Activated CD8-positive, alpha-beta memory T cell treated with anti-CD3 and anti-CD28 coated beads for 1 hour (primary cell): ENCODE measurements at places on chromosomes 1 and 21.

DNA sequence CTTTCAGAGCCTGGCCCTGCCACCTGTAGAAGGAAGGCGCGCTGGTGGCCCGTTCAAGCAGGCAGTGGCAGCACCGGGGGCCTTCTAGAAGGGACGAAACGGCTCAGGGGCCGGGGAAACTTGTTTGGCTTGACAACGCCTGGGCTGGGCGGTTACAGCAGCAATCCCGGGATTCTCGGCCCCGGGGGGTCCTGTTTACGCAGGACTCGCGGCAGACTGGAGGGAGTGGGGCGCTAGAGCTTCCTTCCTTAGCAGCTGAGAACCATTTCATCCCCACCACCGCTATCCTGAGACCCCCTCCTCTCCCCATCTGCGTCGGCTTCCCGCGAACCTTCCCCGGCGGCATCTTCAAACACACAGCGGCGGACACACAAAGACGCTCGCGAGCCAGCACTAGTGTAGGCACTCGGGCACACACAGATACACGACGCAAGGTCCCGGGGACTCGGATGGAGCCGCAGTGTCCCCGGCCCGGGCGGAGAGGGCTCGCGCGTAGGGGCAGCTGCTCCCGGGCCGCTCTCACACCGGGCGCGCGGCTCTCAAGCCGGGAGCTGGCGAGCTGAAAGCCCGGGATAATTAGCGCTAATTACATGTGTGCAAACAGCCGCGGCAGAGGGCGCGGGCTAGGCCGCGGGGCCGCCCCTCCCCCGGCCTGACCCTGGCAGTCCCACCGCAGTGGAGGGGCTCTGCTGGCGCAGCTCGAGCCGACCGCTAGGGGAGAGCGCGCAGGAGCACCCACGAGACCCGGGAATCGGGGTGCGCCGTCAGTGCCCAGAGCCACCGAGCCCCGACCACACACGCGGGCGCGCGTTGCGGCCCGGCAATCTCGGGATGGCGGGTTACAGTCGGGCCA lies 271.4 kb downstream of the FOXD2 start:
- no peak for DNase-seq

DNA sequence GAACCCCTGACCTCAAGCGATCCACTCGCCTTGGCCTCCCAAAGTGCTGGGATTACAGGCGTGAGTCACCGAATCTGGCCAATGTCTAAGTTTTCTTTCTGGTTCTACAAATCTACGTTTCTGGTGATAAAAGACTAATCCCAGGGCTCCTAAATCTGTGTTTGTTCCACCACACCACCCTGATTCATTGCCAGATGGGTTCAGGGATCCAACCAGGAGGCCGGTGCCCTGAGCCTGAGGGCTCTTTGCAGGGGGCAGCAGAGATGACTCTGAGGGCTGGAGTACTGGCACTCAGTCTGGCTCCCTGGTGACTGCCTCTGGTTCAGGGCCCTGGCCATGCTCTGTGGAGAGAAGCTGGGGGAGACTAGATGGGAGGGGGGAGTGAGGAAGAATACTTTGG lies 10.5 kb upstream of the OPRD1 start:
- DNase-seq = no peak

DNA sequence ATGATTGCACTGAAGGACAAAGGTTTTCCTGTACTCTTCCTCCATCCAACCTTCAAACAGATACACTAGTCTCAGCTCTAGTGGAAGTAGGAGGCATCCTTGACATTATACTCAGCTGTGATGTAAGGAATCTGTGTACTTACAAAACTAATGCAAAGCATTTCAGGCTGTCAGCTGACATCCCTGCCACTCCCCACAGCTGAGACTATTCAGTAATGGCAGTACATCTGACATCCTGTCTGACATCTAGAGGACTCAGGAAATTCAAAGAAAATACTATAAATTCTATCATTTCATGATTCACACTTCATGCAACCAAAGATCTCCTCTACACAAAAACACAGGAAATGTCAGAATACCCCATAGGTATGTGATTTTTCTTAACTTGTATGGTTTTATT lies 325.8 kb downstream of the SMYD3 start:
- DNase-seq = no peak

GRCh38 chr1:244801246-244801645 lies 34.2 kb upstream of the COX20 start:
- DNase-seq = peak; percentile 12

- no peak for DNase-seq
Measured at GRCh38 chr1:109620401-109620791, 759 bp downstream of the AMPD2 start.

DNA sequence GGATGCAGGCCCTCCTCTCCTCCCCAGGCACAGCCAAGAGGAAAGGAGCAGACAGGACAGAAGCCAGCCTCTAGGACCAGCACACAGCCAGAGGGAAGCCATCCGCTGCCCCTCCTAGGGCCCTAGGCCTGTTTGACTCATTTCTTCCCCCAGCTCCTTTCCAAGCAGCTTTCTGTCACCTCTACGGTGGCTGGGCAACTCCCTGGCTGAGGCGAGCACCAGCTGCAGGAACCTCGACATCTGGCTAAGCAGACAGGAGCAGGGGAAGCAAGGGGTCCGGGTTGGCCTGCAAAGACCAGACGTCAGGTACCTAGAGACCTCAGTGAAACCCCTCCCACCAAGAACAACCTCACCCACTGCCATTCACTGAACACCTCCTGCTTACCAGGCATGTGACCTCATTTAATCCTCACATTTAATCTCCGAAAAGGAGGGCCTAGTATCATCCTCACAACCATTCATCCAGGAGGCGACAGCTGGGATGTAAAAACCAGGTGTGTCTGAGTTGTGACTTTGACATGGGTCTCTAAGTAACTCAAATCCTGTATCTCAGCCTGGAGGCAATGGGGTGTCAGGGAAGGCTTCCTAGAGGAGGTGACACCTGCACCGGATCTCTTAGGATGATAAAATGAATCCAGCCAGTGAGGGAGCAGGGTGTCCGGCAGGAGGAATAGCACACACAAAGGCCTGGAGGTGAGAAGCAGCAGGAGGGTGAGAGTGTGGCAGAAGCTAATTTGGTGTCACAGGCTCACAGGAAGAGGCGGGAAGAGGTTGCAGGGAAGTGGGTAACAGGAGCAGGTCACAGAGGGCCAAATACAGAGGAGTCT lies 5.9 kb downstream of the LRP8 start:
- no peak for DNase-seq

DNA sequence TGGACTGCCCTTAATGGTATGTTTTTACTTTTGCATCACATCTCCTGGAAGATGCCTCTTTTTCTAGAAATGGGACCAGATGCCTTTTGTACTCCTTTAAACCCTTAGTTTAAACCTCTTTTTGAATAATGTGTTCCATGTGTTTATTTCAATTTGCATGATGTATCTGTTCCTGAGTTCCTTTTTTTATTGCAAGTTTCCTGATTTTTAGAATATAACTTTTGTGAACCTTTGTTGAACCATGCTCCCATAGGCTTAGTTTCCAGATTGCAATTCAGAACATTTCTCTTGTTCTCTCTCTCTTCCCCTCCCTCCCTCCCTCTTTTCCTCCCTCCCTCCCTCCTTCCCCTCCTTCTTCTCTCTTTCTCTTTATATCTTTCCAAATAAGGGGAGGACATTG lies 81.9 kb downstream of the RGL1 start:
- no peak for DNase-seq

DNA sequence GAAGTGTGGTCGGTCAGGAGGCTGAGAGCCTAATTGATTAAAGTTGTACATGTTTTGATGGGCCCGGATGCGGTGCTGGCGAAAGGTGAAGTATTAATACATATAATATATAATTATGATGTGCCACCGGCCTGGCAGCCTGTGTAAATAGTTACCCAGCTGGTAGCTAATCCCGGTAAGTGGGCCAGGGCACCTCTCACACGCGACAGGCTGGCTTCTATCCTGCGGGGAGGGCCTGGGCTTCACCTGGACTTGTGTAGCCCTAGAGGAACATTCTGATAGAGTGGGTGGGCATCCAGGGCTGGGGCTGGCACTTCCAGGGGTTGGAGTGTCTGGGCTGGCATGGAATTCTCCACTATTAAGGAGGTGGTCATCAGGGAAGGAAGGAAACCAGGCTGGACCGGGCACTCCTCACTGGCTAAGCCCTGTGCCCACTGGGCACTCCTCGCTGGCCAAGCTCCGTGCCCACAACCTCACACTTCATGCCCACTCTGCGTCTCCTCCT lies 48.3 kb downstream of the IGSF21 start:
- no peak for DNase-seq

DNA sequence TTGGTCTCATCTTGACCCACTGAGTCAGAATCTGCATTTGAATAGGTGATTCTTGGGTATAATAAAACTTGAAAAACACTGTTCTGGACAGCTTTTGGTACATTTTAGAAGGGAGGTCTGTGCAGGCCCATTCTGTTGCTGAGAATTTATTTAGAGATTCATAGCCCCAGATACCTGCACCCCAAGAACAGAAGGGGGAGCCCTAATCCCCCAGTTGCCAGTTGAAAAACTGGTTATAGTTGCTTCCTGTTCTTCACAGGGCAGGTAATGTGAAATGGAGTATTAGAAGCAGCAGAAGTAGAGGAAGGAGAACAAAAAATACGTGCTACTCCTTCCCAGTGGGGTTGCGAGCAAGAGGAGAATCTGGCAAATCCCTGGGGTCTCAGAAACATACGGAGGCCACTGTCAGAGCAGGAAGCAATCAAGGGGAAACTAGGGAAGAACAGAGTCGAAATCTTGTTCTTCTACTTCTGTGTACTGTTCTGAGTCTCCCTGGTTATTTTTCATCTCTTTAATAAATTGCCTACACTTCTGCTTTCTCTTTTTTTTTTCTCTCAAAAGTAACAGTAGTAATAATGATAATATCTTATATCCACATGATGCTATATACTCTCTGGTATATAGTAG lies 4.6 kb upstream of the CLCA2 start:
- DNase-seq = no peak

- no peak for DNase-seq
Measured at GRCh38 chr1:88221411-88221810, 462.7 kb upstream of the PKN2 start.

DNA sequence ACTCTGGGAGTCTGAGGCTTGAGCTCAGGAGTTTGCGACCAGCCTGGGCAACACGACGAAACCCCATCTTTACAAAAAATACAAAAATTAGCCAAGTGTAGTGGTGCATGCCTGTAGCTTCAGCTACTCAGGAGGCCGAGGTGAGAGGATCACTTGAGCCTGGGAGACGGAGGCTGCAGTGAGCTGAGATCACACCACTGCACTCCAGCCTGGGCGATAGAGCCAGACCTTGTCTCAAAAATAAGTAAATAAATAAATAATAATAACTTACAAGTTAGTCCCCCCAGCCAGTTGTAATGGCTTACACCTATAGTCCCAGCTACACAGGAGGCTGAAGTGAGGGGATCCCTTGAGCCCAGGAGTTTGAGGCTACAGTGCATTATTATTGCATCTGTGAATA lies 21.7 kb upstream of the BTG2 start:
- DNase-seq = no peak

DNA sequence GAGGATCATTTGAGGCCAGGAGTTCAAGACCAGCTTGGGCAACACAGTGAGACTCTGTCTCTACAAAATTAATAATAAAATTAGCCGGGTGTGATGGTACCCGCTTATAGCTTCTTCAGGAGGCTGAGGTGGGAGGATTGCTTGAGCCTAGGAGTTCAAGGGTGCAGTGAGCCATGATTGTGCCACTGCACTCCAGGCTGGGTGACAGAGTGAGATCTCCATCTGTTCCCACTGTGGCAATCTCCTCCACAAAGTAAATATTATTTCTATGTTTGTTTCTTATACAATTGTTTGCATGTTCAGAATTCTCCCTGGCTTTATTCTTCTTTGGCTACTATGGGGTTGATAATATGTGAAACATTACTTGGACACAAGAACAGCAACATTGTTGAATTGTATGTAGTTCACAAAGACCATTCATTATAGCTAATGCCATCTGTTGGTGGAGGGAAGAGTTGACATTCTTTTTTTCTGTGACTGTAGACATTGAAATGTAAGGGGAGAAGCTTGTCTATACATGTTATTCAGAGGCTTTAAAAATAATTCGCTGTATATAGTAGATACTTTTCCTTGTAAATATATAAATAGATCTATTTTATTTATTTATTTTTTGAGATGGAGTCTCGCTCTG lies 47.8 kb upstream of the SRSF10 start:
- DNase-seq = no peak

DNA sequence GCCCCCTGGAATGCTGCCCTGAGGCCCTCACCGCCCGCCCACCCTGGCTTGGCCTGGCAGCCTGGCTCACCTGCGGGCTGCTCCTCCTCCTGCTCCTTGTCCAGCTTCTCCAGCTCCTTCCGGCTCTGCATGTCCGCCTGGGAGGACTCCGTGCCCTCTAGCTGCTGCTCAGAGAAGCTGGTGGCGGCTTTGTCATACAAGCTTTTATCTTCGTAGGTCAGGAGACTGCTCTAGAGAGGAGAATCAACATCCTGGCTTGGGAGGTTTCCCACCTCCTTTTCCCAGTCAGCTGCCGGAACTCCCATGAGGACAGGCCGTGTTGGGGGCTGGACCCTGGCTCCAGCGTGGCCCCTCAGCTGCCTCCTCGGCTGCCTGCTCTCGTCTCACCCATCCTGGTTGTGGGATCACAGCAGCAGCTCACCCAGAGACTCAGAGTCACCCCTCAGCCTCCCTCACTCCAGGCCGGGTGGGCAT lies 36.6 kb upstream of the TMEM52 start:
- no peak for DNase-seq

- DNase-seq = no peak
Measured at GRCh38 chr1:241637046-241637590, 3.1 kb downstream of the CHML start.

GRCh38 chr1:45200906-45201500 lies 5.4 kb downstream of the ZSWIM5 start:
- no peak for DNase-seq

DNA sequence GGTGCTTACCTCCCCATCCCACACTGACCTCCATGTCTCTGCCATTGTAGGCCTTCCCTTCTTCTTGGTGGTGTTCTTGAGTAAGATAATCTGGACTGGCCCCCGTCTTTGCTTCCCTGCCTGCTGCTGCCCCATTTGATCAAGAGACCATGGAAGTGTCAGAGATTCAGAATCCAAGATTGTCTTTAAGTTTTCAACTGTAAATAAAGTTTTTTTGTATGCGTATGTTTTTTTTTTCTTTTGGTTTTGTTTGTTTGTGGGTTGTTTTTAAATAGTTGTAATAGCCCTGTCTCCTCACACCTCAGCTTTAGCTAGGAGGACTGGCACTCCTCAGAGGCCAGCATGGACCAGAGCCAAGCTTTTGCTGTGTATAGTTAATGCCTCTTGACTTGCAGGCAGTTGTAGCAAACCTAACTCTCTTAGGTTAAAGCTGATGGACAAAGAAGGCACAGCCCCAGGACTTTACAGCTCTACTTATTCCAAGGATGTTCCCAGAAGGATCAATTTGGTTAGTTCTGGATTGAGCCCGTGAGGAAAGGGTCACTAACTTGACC lies 5.6 kb upstream of the YBX1 start:
- DNase-seq = no peak

GRCh38 chr1:116514708-116515525 lies 55.9 kb downstream of the CD58 start:
- DNase-seq = no peak
